MG63 (cell line): ENCODE measurements at places on chromosomes 4 and X.

- DNase-seq: no peak
These were observed 28.4 kb downstream of the HAND2 start for GRCh38 chr4:173501592-173502150.

GRCh38 chrX:155215443-155216178 lies 649 bp upstream of the VBP1 start:
- no peak for DNase-seq

GRCh38 chr4:73257651-73258435 lies 755 bp downstream of the ANKRD17 start:
- peak; percentile 47 for DNase-seq

GRCh38 chr4:52912608-52913007 lies 50.5 kb downstream of the RASL11B start:
- DNase-seq: no peak
